ENCODE measurements at places on chromosomes 5 and 9.

GRCh38 chr9:85897848-85898247 is 43.1 kb upstream of the NAA35 start:
- DNase-seq, result no peak

- peak; percentile 13 for DNase-seq
Observed at GRCh38 chr5:10233505-10233904, 16.2 kb downstream of the ATPSCKMT start.

GRCh38 chr5:131264451-131265099 is 722 bp downstream of the CDC42SE2 start:
- peak; percentile 73 for DNase-seq

DNA sequence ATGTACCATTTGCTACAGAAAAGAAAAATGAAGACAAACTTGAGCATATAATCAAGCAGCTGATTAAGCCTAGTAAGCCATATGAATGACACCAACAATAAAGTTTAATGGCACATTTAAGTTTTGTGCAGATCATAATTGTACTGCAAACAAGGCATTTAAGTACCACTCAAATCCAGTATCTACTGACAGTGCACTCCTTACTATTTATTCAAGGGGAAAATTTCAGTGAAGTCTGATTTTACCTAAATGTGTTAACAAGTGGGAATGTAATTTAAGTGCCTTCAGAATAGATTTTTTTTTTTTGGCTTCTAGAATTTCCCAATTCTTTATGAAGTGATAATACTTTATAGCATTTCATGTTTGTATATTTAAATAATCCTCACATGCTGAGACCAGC is 341.0 kb upstream of the POU5F2 start:
- DNase-seq, result no peak

- DNase-seq, result no peak
Observed at GRCh38 chr5:135460246-135461033, 8.3 kb upstream of the TIFAB start.

DNA sequence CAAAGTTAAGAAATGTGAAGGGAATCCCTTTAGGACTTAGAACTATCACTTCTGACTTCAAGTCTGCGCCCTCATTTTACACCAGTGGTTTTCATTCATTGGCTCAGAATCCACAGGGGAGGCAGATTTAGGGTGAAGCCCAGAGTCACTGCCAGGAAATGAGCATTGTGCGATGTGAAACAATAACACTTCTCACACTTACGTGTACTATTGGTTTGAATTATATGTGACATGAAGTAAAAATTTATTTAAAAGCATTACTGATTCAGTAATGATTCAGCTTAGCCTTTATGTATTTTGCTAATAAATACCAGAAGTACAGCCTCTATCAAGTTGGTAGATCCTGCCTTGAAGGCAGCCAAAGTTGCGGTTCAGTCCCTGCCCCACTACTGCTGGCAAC is 98.6 kb downstream of the PAM start:
- DNase-seq, result no peak

DNA sequence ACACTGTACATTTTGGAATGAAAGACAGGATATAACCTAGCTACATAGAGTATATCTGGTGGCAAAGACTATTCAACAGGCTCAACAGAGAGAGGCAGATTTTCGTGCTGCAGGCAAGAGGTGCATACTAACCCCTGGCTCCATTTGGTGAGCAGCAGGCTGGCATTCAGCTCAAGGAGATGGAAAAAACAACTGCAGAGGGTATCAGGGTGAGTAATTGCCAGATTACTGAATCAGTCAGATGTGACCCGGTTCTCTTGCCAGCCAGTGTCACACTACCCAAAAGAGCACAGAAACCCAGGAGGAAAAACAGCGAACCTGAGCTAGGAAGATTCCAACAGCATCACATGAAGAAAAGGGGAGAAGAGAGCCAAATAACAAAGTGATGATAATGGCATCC is 130.4 kb upstream of the PRLR start:
- DNase-seq, result no peak

- DNase-seq, result peak; percentile 54
Observed at GRCh38 chr5:124747791-124748686, 1.6 kb upstream of the ZNF608 start.

DNA sequence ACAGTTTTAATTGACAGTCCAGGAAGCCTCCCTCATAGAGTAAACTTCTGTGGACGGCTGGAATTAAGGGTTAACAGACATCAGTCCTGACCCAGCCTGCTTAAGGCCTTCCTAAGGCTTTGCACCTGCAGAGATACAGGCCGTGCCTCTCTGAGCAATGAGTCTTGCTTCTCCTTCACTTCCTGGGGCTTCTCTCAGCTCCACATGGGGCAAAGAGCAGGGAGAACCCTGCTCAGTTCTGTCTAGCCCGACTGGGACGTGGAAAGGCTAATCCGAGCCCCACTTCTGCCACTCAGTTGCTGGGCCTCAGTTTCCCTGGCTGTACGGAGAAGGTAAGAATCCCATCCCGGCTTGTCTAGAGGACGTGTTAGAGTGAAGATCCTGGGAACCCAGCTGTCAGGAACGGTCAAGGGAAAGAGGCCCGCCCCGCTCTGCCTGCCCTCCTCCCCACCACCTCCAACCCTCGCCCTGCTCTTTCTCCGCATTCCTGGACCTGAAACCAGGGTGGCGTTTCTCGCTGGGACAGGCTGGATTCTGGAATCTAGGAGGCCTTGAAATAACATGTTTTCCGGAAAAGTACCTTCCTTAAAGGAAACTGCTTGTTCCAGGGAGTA is 6.5 kb downstream of the SPAAR start:
- no peak for DNase-seq

GRCh38 chr9:37752642-37753488 is 740 bp upstream of the TRMT10B start:
- DNase-seq, result no peak

GRCh38 chr5:77143998-77144836 is 57.1 kb upstream of the ZBED3 start:
- peak; percentile 83 for DNase-seq

- no peak for DNase-seq
Observed at GRCh38 chr5:10935536-10935935, 174.5 kb upstream of the DAP start.

- DNase-seq, result peak; percentile 36
Observed at GRCh38 chr5:127072861-127073846, at the start of gene C5orf63. Gene C5orf63 (minus strand): TSS chr5:127073502. CDS start chr5:127058995, 14,507 bp downstream.

DNA sequence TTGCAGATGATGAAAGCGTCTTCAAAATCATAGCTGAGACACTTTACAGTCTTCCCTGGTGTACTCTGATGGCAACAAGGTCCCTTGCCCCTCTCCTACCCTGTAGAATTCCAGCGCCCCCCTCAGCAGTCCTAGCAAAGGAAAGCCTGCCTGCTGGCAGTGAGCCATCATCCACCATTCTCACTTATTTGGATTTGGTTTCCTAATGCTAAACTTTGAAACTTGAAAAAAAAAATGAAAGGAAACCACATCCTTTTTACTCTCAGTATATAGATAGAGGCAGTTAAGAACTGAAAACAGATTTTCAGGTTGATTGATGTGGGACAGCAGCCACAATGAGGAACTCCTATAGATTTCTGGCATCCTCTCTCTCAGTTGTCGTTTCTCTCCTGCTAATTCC is at the start of gene GZMA:
Gene GZMA (plus strand): TSS at position 299 of the 400 bp plus-strand sequence. CDS start 37 bp downstream, at position 336.
- DNase-seq, result no peak

DNA sequence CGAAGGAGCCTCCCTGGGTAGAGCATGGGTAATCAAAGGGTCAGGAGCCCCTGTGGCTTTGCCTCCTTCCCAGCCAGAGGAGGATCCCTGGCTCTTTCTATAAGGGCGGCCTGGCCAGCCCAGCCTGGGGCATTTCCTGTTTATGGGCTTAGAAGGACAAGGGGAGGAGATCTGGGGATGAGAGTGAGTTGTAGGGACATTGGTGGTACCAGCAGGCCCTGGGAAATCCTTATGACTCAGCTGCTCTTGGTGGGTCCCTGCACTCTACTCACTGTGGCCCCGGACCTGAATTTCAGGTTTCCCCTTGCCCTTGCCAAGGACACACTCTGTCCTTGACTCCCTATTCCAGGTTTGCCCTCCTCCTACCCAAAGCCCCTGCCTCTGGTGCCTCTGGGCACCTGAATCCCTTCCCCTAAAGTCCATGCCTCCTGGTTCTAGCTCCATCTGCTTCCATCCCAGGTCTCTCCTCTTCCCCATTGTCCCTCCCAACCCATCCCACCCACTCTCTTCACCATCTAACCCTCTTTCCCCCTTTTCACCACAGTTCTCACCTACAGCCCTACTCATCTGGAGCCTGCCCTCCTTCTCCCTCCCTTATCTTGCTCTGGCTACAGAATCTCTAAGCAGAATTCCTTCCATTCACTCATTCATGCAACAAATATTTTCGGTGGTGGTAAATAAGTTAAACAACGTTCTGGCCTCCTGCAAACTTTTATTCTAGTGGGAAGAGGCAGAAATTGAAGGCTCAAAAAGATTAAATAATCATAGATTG is 34.9 kb downstream of the PCDH1 start:
- DNase-seq, result no peak

- no peak for DNase-seq
Observed at GRCh38 chr5:74380193-74380592, 260.3 kb downstream of the ENC1 start.

DNA sequence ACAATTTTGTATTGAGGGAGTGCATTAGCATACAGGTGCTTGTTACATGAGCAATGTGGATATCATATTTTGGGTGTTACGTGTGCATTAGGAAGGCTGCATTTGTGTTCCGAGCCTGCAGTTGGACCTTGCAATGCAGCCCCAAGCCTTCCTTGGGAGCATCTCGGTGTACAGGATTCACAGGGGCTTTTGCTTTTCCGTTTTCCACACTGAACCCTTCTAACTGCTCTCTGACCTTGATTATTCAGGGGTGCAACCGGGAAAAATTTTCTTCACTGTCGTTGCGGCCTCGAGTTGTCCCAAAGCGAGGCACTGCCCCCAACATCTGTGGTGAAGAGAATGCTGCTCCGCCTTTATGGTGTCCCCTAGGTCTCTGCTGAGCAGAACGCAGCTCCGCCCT is 80.1 kb upstream of the PLEKHG4B start:
- DNase-seq, result no peak

DNA sequence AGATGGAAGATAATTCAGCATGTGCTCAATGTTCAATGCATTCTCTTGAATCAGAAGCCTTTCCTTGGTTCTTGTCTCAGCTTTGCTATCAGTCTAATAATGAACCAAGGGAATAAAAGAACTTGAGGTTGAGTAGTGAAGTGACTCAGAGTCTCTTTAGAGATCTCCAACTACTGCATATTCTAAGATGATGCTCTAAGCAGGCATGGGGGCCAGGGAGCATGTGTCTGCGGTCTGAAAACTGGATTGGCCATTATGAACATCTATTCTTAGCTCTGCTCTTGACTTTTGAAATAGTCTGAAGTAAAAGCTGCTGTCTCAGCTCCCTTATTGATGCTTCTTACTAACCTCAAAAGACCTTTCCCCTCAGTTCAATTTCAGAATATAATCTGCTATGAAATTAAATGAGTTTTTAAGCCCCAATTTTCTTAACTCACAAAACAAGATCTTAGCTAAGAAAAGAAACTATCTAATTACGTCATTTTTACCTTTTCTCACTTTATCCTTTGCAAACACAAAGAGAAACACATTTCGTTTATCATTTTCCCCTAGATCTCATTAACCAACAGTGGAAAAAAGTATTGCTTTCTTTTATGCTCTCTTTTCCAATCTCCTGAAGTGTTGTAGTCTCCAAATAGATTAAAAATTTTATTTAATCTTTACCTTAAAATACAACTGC is 44.8 kb downstream of the PLCXD3 start:
- no peak for DNase-seq

- peak; percentile 84 for DNase-seq
Observed at GRCh38 chr5:88826646-88827585, 56.1 kb downstream of the MEF2C start.

DNA sequence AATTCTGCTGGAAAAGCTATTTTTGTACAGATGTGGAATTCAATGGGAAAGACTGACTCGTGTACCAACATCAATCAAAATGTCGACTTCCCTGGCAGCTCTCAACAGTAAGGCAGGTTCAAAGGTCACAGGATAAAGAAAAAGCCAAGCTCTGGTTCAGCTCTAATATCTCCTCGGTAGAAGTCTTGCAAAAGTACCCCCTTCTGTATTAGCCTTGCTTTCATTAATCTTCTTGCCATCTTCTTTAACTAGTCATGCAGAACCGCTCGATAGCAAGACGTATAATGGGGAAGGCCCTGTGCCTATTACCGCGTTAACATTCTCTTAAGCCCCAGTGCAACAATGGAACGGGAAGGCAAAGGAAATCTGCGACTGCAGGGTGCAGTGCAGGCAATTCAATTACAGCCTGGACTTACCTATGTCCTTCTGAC is 201.2 kb downstream of the GAPVD1 start:
- DNase-seq, result no peak

GRCh38 chr5:159504106-159504856 is 174.0 kb upstream of the IL12B start:
- DNase-seq, result no peak

- DNase-seq, result peak; percentile 47
Observed at GRCh38 chr5:138148811-138149210, 9.6 kb upstream of the NME5 start.

DNA sequence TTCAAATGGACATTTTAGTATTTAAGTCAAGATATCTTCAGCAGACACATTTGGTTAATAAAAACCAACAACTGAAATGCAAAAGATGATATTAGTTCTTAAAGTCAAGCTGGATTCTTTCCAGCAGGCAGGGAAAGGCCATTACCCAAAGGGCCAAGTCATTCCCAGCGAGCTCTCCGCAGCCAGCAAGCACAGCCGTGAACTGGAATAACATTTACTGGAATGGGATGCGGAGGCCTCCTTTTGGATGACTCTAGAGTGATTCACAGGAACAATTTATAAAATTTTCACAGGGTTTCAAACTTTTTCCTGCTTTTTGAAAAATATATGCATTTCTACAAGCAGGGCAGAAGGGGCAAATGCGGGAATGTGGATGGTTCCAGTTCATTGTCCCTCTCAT is 76.6 kb upstream of the DAB2 start:
- DNase-seq, result no peak

DNA sequence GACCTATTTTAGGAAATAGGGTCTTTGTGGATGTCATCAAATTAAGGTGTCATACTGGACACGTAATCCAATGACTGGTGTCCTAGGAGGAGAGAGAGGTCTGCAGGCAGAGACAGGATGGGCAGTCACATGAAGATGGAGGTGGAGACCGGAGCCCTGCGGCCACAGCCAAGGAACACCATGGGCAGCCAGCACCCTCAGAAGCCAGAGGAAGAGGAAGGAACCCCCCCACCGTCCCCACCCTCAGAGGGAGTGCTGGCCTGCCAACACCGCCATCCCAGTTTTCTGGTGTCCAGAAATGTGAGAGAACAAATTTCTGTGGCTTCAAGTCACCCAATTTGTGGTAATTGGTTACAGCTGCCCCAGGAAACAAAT is 88.3 kb downstream of the NSUN2 start:
- no peak for DNase-seq

- no peak for DNase-seq
Observed at GRCh38 chr5:159471904-159472303, 141.6 kb upstream of the IL12B start.

Measured in suppressor macrophage treated with lipopolysaccharide for 1 hour (primary cell).